CD8-positive, alpha-beta memory T cell (primary cell): ENCODE measurements at places on chromosomes 3 and 15. TPM values are rescaled to one million over a fixed set of nuclear protein-coding genes. Genes with fewer than 3 reads are reported as not detected.

Gene UACA
- total RNA-seq: 0.53 TPM

DNA sequence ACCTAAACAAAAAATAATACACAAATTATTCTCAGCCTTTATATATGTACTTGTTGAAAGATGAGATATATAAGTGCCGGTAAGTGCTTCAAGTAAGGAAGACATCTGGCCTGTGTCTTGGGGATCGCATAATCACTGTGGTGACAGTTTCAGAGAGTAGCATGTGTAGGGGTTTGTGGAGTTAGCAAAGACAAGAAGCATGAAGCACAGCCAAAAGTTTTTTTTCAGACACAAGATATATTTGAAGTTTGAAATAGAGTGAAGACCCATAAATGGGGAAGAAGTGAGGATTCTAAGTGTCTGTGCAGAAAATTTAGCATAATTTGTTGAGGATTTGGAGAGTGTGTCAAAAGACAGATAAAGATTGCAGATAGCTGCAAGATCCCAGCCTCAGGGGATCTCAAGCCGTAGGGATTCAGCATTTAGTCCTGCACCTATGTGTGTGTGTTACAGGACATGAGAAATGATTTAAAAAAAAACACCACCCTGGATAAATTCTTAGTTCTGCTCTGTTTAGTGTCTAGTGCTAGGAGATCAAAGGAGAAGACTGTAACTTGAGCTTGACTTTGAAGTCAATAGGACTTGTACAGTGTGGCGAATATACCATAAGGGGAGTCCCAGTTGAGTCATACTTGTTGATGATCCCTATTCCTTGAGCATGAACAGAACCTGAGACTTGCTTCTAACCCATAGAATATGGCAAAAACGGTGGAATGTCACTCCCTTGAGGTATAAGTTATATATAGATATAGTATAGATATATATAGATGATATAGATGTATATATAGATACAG lies 123.9 kb upstream of the GRM7 start:
- H3K4me3 ChIP-seq: no peak overlapping the region
- no peaks in the 10 kb centered on the region for H3K27me3 ChIP-seq
- no peak for DNase-seq

GRCh38 chr15:40759961-40760360 lies 3.9 kb upstream of the GCHFR start:
- no peak overlapping the region for H3K4me3 ChIP-seq
- H3K27me3 ChIP-seq: no peaks in the 10 kb centered on the region
- no peak for DNase-seq
- no peaks in the 10 kb centered on the region for H3K36me3 ChIP-seq
- peaks cover 16% of the 10 kb centered on the region for H3K4me1 ChIP-seq
- no peak overlapping the region for H3K27ac ChIP-seq

DNA sequence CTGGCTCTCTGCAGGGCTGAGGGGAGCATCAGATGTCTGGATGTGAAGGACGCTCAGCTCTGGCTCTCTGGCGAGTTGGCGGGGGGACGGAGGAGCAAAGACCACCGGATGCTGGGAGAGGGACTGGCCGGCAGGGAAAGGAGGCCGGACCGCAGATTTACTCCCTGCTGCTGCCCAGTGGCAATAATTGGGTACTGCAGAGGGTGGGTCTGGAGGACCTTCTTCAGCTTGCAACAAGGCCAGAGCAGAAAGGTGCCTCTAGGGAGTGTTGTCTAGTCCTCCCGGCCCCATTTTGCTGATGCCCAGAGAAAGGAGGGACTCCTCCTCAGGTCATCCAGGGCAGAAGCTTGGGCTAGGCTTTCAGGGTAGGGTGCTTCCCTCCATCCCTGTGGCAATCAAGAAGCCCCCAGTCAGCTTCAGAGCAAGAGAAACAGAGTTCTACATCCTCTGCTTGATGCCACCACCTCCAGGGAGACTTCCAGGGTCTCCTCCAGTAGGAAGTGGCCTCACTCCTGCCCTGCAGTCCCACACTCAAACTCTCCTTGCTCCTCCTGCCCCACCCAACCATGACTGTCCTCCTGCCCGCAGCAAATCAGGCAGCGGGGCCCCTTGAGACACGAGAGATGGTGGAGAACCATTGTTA lies 20.3 kb upstream of the CSPG4 start:
- peak; percentile 9 for DNase-seq
- H3K27me3 ChIP-seq: no peaks in the 10 kb centered on the region
- H3K4me1 ChIP-seq: no peaks in the 10 kb centered on the region
- H3K27ac ChIP-seq: no peak overlapping the region
- no peaks in the 10 kb centered on the region for H3K36me3 ChIP-seq
- H3K4me3 ChIP-seq: no peak overlapping the region

GRCh38 chr3:171290680-171291079 lies 169.5 kb downstream of the TNIK start:
- H3K4me1 ChIP-seq: peaks cover 38% of the 10 kb centered on the region
- DNase-seq: no peak

DNA sequence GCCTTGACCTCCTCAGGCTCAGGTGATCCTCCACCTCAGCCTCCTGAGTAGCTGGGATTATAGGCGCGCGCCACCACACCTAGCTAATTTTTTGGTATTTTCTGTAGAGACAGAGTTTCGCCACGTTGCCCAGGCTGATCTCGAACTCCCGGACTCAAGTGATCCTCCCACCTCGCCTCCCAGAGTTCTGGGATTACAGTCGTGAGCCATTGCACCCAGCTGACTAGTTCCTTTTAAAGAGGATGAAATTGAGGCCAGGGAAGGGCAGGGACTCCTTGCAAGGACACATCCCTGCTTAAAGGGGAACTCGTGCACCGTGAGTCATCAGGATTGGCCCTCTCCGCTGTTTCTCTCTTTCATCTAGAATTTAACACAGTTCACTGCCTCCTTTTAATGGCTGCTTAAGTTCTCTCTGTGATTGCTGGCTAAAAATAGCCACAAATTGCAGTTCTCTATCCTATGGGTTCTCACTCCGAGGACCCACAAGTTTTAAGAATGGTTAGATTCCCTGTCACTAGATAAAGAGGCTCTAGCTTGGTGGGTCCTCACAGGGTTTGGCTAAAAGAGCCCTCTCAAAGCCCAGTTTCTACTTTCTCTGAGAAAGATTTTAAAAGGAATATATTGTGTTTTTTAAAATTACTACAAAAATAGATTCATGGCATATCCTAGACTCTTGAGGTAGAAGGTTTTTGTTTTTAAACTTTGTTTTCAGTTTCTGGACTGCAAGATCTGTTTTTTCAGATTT lies 1.4 kb downstream of the CRTAP start:
- peaks cover 19% of the 10 kb centered on the region for H3K4me1 ChIP-seq
- no peak for DNase-seq
- no peaks in the 10 kb centered on the region for H3K36me3 ChIP-seq
- peak overlapping the region; percentile 59 for H3K27ac ChIP-seq
- H3K4me3 ChIP-seq: peak overlapping the region; percentile 85
- H3K27me3 ChIP-seq: no peaks in the 10 kb centered on the region

DNA sequence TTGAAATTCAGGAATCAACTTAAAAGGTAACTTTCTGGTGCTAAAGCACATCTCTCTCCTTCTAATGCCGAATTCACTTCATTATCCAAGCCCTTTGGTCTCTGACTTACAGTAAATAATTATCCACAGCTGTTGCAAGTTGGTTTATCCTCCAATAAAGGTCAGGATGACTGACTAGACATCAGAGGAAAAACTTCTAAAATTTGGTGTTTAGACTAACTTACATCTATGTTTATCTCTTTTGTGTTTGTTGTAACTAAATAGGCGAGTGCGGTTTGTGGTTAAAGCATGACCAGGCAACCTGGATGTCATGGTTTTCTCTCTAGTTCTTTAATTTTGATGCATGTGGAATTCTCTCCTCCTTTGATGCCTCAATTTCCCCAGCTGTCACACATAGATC lies 237.4 kb upstream of the LRTM1 start:
- H3K27ac ChIP-seq: no peak overlapping the region
- no peaks in the 10 kb centered on the region for H3K27me3 ChIP-seq
- no peak overlapping the region for H3K4me3 ChIP-seq
- H3K36me3 ChIP-seq: no peaks in the 10 kb centered on the region

DNA sequence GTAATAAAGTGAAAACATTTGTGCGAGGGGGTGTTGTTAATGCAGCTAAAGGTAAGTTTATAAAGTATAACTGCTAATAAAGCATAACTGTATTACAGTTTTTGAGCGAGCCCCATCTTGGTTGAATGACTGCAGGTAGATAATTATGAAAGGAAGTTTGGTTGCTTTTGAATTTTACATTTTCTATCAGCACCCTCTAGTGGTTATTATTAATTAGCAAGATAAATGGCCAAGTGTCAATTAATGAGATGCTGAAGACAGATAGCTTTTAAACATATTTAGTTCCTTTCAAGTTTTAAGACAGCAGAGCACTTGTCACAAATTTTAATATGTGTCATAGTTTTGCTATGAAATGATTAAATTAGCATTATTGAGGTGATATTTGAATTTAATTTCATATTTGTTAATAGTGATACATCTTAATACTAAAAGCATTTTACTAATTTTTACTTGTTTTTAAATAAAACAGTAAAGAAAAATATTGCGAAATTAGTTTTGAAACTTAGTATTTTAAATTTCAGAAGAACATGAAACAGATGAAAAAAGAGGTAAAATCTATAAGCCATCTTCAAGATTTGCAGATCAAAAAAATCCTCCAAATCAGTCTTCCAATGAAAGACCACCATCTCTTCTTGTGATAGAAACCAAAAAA lies 15.1 kb downstream of the U2SURP start:
- peaks cover 34% of the 10 kb centered on the region for H3K36me3 ChIP-seq
- H3K4me1 ChIP-seq: no peaks in the 10 kb centered on the region
- no peak overlapping the region for H3K27ac ChIP-seq
- no peaks in the 10 kb centered on the region for H3K27me3 ChIP-seq
